ENCODE measurements at places on chromosomes 12 and 14.

DNA sequence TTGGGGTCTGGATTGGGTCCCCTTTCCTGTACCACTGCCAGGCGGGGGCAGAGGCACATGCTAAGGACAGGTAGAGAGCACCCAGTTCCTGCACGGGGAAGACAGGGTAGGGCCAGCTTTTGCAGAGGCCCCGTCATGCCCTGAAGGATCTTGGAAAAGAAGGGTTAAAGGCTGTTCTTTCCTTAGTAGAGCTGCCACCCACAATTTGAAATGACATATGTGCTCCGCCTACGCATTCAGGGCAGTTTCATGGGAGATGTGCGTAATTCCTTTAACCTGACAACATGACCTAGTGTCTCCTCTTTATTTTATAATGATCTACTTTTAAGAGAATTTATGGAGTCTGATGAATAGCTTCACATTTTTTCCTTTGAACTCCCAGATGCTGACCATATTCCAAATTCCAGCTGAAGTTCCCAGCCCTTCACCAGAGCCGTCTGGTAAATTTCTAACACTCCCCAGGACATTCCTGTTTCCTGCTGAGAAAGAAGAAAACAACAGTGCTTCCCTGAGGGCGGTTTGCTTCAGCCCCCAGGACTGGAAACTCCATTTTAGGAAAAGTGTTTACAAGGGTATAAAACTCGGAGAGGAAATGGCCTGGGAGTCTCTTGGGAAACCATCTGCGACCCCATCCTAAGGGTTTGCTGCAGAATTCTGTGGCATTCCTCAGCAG, 58.9 kb upstream of the PLEKHG3 start:
- no peak for DNase-seq

DNA sequence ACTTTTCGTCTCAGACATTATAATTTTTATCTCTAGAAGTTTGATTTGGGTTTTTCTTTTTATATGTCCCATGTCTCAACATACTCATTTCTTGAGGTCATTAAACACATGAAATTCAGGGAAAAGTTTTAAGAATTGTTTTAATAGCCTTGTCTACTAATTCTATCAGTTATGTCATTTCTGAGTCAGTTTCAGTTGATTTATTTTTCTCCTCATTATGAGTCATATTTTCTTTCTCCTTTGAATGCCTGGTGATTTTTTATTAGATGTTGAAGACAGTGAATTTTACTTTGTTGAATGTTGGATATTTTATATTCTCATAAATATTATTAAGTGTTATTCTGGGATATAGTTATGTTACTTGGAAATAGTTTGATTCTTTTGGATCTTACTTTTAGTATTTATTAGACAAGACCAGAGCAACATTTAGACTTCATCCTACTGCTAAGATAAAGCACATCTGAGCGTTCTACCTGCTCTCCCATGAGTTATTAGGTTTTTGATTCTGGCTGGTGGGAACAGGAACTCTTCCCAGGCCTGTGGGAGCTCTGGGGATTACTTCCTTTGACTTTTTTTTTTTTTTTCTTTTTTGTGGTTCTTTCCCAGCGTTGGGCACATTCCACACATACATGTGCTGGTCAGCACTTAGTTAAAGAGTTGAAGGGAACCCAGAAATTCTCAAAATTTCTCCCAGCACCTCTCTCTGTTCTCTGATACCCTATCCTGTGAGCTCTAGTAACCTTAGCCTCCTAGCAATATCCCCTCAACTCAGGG, 1157.7 kb downstream of the BCL11B start:
- no peak for DNase-seq

- DNase-seq = no peak
Measured at GRCh38 chr12:69274861-69275260, 35.5 kb downstream of the CPSF6 start.

DNA sequence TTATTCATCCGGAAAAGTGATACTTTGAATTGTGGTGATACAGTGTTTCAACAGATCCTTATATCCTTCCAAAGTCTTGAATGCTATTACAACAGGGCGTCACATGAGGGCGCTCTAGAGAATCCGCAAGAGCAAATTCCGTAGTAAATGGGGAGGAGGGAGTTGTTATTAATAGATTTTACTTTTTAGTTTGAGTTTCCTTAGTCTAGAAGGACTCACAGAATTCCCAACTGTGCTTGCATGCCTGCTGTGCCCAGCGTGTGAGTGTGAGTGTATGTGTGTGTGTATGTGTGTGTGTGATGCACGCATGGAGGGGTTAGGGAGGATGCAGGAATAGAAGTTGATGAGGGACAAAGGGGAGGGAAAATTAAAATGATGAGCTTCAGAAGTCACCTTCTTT, 375.3 kb downstream of the C12orf75 start:
- DNase-seq = peak; percentile 65

DNA sequence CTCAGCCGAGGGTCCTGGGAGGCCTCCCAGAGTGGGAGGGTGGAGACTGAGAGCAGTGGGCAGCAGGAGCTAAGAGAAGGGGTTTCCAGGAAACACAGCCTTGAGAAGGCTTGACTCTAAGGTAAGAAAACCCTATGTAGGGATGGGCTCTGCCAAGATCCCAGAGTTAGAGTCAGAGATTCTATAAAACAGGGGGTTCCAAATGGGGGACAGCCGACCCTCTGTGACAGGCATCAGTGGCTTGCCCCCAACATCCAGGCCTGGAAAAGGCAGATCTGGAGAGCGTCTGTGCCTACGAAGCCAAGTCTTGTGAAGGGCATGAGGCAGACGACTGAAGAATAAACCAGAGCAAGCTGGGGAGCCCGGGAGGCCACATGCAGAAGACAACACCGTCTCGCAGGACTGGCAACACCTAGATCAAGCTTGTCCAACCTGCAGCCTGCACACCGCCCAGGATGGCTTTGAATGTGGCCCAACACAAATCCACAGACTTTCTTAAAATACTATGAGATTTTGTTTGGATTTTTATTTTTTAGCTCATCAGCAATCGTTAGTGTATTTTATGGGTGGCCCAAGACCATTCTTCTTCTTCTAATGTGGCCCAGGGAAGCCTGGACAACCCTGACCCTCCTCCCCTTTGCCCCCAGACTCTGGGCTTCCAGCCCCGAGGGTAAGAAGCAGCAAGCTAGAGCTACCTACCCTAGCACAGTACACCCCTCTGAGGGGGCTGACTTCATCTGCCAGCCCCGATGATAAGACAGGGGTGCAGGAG, 42.1 kb downstream of the PRMT8 start:
- no peak for DNase-seq

Measured in body of pancreas (tissue), 4 donors.